Spinal cord (tissue), 10 donors: ENCODE measurements at places on chromosomes 7 and 10. TPM values are rescaled to one million over a fixed set of nuclear protein-coding genes. Genes with fewer than 3 reads are reported as not detected.

- DNase-seq: no peak
These were observed 119.3 kb downstream of the CALN1 start for GRCh38 chr7:72292794-72293193.

DNA sequence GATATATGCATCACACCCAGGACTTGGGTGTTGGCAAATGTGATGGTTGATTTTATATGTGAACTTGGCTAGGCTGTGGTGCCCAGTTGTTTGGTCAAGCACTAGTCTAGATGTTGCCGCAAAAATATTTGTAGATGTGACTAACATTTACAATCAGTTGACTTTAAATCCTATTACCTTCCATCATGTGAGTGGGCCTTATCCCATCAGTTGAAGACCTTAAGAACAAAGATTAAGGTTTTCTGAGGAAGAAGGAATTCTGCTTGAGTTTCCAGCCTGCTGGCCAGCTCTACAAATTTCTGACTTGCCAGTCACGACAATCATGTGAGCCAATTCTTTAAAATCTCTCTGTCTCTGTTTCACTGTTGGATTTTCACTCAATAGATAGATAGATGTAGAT lies 20.3 kb downstream of the TSPAN13 start:
- DNase-seq: no peak

GRCh38 chr7:138701537-138701923 lies 368 bp upstream of the SVOPL start:
- no peak for DNase-seq

DNA sequence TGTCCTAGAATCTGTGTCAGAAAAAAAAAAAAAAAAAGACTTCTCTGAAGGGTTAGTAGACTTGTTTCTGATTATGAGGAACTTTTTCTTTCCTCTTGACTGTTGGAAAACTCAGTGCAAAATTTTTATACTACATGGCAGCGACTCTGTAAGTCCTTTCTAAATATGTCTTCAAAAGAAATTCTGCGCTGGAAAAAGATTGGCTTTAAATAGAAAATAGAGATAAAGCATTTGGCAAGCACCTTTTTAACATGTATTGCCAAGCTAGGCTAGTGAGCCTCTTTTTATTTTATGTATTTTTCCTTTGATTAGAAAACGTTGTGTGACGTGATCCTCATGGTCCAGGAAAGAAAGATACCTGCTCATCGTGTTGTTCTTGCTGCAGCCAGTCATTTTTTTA lies 17.9 kb downstream of the KLHL7 start:
- DNase-seq: no peak

Gene OPALIN
- 0.83 TPM for polyA plus RNA-seq

Gene FAM25G
- not detected for polyA plus RNA-seq

GRCh38 chr10:58516119-58516518 lies 3.4 kb downstream of the BICC1 start:
- DNase-seq: no peak

Gene UNCX
- 3.9 TPM for polyA plus RNA-seq

Gene VSIR
- polyA plus RNA-seq: 33.1 TPM

Gene PRTFDC1
- 45.4 TPM for polyA plus RNA-seq

Gene TAS2R38
- polyA plus RNA-seq: not detected

DNA sequence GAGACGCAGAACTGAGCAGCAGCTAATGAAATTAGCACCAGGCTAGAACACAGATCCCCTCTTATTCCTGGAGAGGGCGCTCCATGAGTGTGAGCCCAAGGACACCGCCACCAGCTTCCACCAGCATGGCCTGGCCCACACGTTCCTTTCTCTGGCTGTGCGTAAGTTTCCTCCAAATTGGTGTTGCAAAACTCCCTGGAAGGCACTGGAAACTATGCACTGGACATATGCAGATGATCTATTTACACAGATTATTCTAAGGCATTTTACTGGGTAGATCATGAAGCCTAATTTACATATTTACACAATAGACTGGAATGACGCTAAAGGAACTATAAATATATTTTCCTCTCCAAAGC lies 455.6 kb upstream of the FOXK1 start:
- peak; percentile 40 for DNase-seq

Gene ANXA7
- 55.6 TPM for polyA plus RNA-seq

GRCh38 chr7:106101726-106102125 lies 10.4 kb downstream of the SYPL1 start:
- DNase-seq: no peak

DNA sequence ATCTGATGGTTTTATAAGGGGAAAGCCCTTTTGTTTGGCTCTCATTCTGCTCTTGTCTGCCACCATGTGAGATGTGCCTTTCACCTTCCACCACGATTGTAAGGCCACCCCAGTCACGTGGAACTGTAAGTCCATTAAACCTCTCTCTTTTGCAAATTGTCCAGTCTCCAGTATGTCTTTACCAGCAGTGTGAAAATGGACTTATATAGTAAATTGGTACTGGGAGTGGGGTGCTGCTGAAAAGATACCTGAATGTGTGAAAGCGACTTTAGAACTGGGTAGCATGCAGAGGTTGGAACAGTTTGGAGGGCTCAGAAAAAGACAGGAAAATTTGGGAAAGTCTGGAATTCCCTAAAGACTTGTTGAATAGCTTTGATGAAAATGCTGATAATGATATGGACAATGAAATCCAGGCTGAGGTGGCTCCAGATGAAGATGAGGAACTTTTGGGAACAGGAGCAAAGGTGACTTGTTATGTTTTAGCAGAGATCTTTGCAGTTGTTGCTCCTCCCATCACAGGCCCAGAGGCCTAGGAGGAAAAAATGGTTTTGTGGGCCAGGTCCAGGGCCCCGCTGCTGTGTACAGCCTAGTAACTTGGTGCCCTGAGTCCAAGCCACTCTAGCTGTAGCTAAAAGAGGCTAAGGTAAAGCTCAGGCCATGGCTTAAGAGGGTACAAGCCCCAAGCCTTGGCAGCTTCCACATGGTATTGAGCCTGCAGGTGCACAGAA lies 275.7 kb upstream of the NPSR1 start:
- DNase-seq: no peak

DNA sequence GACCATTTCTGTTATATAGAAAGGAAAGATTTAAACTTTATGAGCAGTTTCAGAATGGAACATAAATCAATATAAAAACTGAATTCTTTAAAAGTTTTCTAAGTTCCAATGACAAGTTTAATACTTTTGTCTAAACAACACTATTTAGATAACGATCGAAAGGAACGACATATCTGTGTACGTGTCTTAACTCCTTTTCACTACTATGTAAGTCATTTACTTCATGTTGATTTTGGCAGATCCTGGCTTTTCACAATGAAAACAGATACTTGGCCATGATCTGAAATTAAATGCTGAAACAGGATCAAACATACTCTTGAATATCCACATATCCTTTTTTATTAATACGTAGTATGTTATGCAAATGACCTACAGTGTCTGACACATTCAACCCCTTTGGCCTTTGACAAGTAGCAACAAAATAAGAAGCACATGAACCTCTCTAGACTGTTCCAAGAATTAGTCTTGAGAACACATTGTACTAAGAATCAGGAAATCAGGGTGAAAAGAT lies 41.9 kb downstream of the RNLS start:
- no peak for DNase-seq

Gene SPDYE16
- polyA plus RNA-seq: 8.1 TPM

- no peak for DNase-seq
These were observed 10.4 kb upstream of the SMC3 start for GRCh38 chr10:110556969-110557601.

DNA sequence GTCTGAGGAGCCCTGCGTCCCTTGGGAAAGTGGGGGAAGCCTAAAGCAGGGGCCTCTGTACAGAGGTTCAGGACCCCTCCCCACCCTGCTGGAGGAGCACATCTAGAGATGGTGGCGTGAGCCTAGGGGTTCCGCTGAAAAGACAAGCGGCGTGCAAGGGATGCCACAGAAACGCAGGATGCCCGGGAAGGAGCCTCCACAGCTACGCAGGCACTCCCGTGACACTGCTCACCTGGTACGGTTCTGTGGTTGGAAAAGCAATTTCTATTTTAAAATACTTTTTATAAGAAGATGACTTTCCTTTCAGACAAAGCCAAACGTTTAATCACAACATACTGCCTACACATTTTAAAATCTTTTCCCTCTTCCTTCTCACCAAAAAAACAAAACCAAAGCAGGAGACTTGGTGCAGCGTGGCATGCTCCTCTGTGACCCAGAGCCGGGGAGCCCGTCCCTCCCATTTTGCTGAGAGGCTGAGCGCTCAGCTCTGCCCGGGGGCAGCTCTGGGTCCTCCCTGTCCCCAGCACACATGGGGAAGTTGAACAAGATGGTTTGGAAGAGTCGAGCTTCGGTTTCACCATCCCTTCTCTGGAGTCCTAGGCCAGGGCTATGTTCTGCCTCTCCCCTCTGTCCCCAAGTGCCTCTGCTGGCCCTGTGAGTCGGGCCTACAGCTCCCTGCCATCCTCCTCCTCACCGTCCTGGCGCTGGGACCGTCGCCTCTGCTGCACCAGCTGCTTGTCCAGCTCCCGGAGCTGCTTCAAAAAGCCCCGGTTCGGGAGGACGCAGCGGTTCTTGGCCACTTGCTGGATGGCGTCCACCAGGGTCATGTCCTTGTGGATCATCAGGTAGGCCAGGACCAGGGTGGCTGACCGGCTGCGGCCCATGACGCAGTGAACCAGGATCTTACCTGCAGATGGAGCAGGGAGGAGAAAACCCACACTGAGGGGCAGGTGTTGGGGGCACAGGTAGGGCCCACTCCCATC lies 74.0 kb upstream of the SAMD8 start:
- no peak for DNase-seq

Gene CYP3A7
- 0.66 TPM for polyA plus RNA-seq

Gene SLC18A2
- polyA plus RNA-seq: 0.76 TPM

- DNase-seq: no peak
These were observed 134.0 kb downstream of the KCND2 start for GRCh38 chr7:120407010-120407409.

- DNase-seq: no peak
These were observed 575 bp downstream of the DLG5 start for GRCh38 chr10:77925795-77926565.

DNA sequence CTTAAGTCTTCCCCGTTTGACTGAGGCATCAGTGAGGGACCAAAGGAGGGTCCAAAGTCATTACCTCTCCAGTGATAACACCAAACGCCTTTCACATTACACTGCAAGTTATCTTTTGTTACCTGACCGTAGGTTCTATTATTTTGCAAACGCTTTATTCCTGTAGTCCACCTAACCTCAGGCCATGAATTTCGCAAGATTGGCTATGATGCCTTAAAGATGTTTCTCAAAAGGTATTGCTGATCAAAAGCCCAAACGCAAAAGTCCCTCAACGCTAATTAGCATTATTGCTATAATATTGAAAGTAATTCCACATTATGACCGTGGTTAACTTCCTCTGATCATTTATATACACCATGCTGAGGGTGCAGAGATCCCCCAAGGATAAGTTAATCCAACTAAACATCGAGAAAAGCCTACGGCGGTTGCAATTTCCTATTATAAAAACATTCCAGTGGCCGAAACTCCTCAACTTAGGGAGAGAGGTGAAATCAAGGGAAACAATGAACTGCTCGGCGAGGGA lies 649 bp downstream of the DNA2 start:
- DNase-seq: no peak

- no peak for DNase-seq
These were observed at the start of gene LRCH4 for GRCh38 chr7:100585511-100586265. Gene LRCH4, minus strand, starts transcription at chr7:100586129. Its CDS starts 29 bp downstream, at chr7:100586100.

Gene TET1
- polyA plus RNA-seq: 4.9 TPM

GRCh38 chr7:65907501-65908198 lies 34.8 kb downstream of the VKORC1L1 start:
- no peak for DNase-seq

Gene GATA3
- polyA plus RNA-seq: 3.4 TPM

GRCh38 chr7:134685250-134685649 lies 38.6 kb downstream of the BPGM start:
- no peak for DNase-seq

Gene TMEM176A
- polyA plus RNA-seq: 13.6 TPM

DNA sequence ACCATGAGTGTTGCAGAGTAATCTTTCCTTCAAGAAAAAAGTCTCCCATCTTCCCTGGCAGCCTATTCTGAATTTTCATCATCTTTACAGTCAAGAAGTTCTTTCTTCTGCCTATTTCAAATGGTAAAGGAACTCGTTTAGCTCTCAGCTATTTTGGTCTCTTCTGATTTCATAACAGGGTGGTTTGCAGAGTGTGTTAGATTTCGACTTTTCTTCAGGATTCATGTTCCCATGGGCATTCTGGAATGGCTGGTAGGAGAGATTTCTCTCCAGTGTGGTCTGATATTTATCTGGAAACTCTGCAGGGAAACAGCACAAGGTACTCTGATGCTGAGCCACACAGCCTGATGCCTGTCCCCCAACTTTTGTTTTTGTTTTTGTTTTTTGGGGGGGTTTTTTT lies 111.1 kb upstream of the FAM171A1 start:
- DNase-seq: no peak

Gene P4HA1
- polyA plus RNA-seq: 47.2 TPM

DNA sequence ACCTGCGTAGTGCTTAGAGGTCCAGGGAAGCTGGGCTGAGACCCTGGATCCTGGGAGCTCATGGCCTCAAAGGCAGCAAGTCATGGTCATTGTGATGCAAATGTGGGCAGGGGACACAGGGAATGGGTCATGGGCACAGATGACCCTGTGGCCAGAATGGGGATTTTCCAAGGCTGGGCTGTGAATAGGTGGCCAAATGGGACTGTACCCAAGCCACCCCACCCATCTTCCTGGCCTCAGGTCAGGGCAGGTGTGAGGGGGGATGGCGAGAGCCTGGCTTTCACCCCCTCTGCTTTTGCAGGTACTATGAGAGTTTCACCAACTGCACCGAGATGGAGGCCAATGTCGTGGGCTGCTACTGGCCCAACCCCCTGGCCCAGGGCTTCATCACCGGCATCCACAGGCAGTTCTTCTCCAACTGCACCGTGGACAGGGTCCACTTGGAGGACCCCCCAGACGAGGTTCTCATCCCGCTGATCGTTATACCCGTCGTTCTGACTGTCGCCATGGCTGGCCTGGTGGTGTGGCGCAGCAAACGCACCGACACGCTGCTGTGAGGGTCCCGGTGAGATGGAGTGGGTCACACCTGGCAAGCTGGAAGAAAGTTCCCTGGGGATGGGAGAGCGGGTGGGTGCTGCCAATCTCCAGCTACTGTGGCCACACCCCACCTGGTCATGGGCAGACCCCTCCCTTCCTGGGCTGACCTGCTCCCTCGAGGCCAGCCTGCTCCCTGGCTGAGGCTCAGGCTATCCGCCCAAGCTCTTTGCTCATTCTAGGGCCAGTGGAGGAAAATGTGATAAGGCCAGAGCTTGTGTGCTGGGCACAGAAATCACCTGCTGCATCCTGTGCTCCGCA lies 25.5 kb downstream of the RAMP3 start:
- DNase-seq: no peak

GRCh38 chr10:53808677-53809372 lies 992.2 kb downstream of the PCDH15 start:
- no peak for DNase-seq

Gene ELN
- 114 TPM for polyA plus RNA-seq

GRCh38 chr7:54541669-54542625 lies at the start of gene VSTM2A:
Gene VSTM2A, plus strand, starts transcription at chr7:54542375. Its CDS starts 356 bp downstream, at chr7:54542731.
- peak; percentile 63 for DNase-seq

GRCh38 chr7:135744938-135745702 lies 3.5 kb downstream of the FAM180A start:
- no peak for DNase-seq

Gene TSPAN15
- 42.7 TPM for polyA plus RNA-seq

DNA sequence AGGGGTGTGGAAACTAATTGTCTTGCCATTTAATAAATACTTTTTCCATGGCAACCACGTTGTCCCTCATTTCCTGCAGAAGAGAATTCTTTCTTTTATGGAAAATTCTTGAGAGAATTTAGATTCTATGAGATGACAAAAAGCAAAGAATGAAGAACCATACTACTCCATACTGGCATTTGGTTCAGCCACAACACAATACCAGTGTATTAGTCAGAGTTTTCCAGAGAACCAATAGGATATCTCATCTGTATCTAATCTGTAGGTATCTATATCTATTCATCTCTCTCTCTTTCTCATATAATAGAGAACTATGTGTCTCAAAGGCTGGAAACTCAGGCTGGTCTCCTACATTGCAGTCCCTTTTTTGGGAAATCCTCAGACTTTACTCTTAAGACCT lies 44.6 kb upstream of the NAMPT start:
- DNase-seq: no peak
